Tibial nerve (tissue), 4 donors: ENCODE measurements at places on chromosomes 7 and 10. TPM values are rescaled to one million over a fixed set of nuclear protein-coding genes. Genes with fewer than 3 reads are reported as not detected.

Gene GOLGA7B
- 6.3 TPM for total RNA-seq

DNA sequence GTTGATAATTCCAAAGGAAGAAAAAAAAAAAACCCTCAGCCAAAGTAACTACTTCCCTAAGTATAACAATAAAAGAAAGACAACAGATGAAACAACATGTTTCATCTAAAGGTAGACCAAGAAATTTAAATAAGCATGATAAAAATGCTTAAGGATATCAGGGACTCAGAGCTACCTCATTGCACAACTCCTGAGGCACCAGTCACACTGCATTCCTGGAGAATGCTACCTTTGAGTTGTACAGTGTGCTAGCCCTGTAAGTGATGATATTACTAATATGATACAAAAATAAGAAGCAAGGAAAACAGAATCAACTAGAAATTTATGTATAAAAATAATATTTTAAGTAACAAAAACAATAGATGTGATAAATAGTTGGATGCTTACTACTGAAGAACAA is 29.5 kb upstream of the C7orf33 start:
- DNase-seq = no peak

DNA sequence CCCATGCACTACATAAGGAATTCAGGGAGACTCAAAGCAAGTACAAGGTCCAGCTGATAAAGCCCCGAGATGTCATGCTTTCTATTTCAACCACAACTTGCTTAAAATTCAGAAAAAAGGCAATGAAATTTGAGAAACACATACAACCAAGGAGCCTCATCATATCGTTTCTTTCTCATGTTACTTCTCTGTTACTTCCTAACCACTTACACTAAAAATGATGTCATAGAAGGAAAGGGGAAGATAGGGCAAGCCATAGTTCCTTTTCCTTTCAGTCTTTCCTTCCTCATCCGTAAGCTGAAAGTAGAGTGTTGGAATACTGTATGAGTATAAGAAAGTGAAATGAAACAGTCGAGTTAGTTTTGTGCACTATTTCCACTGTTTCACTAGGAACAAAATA is 27.9 kb upstream of the CDK14 start:
- no peak for DNase-seq

Gene RNF148
- 0.87 TPM for total RNA-seq

Gene ST8SIA6
- total RNA-seq = 2.8 TPM

DNA sequence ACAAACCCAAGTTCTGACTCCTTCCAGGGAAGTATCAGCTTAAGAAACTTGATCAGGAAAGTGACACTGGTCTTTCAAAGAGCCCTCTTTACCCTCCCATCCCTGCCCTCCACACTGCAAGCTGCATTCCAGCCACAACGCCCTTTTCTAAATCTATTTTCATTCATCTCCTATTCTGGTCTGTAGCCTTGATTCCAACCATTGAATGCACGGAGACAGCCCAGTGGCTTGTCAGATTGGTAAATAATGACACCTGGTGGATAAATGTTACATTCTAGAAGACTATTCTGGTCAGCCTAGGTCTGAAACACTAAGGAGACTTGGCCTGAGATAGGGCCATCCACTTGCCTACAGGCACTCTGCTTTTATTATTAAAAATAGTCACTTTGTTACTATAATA is 20.9 kb downstream of the MORN4 start:
- DNase-seq = peak; percentile 17

Gene CCDC71L
- 21.4 TPM for total RNA-seq

DNA sequence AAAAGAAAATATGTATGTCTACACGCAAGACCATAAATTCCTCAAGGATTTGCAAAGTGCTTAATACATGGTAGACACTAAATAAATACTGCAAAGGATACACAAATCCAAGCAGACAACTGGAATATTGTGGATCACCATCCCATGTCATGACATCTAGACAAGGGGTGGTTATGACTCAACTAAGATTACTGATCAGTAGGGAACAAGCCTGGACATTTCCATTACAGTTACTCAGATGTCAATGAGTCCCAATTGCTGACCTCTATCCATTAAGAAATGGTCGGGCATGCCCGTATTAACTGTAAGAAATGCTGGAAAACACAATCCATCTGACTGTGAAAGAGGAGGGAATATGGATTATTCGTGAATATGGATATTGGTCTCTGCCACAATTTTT is 27.6 kb upstream of the RUFY2 start:
- no peak for DNase-seq

DNA sequence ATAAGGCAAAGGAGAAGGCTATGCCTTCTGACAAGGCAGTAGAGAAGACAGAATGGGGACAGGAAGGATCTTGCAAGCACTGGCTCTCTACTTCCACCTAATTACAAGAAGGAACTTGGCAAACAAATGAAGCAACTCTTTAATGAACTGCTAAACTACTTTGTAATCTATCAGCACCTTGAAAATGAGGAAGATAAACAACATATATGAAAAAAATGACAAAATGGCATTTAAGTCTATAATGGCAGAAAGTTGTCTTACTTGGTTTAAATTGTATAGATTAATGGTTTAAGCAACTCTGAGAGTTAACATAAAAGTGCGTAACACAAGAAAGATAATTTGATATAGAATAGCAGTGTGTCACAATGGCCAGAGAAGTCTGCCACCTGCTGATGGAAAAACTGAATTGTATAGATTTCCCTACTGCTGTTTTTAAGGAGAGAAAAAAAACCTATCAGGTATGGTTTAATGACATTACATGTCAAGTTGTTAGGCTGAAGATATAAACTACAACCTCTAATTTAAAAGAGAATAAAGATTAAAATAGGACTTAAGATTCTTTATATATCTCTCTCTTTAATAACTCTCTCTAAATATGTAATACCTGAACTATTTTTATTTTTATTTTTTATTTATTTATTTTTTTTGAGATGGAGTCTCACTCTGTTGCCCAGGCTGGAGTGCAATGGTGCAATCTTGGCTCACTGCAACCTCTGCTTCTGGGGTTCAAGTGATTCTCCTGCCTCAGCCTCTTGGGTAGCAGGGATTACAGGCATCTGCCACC is 11.8 kb downstream of the NT5C3A start:
- no peak for DNase-seq

- DNase-seq = no peak
Observed at GRCh38 chr10:132618158-132618919, 80.8 kb downstream of the INPP5A start.

Gene CLDN3
- not detected for total RNA-seq

Gene HDAC9
- 48.4 TPM for total RNA-seq

Gene PPP1R9A
- total RNA-seq = 37.6 TPM

DNA sequence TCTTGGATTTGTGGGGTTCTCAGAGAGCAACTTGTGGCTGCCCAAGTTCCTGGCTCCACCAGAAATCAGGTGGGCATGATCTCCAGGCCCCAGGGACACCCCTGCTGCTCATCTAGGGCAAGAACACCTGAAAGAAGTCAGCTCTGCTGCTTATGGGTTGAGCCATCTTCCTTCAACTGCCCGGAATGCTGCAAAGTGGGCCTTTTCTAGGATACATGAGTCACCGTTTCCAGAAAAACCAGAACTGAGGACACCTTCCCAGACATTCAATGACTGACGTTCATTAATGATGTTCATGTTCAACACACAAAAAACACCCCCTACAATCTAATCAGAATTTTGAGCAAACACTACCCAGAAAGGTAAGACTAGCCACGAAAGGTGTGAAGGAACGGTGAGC is 98.0 kb downstream of the MAD1L1 start:
- DNase-seq = no peak

- DNase-seq = no peak
Observed at GRCh38 chr10:79447911-79448731, 2.7 kb upstream of the ZCCHC24 start.

GRCh38 chr10:60705376-60705775 is 72.9 kb upstream of the CDK1 start:
- DNase-seq = no peak

Gene FFAR4
- 1.0 TPM for total RNA-seq

GRCh38 chr10:89390476-89391225 is 1.8 kb upstream of the IFIT1 start:
- no peak for DNase-seq

GRCh38 chr7:123569352-123570010 is 11.9 kb upstream of the NDUFA5 start:
- DNase-seq = no peak

Gene CYP2C19
- total RNA-seq = not detected

DNA sequence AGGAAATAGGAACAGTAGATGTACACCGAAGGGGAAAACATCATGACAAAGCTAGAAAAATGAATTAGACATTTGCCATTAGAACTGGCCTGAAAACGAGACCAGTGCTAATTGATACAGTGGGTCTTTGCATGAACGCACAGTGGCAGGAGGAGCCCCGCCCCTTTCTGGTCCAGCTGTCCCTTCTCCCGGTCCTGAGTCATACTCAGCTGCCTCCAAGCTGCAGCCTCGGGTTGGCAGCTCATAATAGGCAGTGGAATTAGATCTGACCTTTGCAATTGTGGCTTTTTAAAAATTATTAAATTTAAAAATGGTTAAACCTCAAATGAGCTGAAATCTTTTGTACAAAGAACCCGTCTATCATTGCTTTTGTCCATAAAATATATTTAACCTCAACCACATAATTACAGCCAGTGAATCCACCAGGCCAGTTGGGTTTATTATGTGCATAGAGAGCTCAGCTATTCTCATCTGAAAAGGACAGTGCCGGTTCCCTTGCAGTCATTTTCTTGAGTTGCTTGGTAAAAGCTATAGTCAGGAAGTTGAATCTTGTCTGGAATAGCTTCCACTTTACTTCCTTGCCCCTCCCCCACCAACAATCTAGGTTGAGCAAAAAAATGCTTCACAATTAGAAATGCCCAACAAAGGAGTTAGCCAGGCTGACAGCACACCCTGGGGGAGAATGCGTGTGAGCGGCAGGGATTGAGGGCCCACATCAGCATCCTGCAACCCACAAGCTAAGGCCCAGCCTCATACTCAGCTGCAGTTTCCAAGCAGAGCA is 147.1 kb downstream of the BUB3 start:
- DNase-seq = no peak

Gene CLRN3
- total RNA-seq = not detected

DNA sequence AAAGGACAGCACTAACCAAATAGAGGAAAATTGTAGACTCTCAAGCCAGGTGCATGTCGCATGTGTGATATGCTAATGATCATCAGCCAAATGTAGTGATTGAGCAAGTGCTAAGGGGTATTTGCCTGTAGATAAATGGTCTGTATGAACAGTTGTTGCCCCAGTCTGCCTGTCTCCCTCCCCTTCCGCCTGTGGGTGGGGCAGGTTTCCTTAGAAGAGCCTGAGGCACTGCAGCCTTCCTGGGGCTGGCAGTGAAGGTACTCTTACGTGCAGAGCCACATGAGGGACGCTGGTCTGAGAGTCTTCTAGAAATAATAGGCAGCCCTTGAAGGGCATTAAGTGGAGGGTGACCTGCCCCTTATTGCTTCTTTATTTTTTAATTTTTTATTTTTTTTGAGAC is 152.1 kb downstream of the SNX10 start:
- no peak for DNase-seq

GRCh38 chr7:65325793-65326432 is 47.7 kb upstream of the ZNF92 start:
- DNase-seq = no peak

Gene ADARB2
- total RNA-seq = 21.2 TPM

Gene KLF14
- total RNA-seq = 1.5 TPM

DNA sequence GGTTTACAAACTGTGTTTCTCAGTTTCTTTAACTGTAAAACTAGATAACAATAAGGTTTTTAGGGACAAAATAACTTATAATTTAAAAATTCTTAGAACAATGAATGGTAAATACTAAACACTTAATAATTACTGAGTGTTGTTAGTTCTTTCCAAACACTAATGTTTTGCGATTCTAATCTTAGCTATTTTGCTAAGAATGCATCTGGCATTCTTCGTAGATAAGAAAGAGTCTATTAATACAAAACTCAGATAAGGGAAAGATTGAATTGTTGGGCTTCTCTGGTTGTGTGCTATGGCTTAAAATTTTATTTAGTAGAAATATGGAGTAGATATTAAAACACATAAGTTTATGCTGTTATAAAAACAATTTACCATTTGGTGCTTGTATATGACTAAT is 45.4 kb downstream of the TMEM229A start:
- no peak for DNase-seq

DNA sequence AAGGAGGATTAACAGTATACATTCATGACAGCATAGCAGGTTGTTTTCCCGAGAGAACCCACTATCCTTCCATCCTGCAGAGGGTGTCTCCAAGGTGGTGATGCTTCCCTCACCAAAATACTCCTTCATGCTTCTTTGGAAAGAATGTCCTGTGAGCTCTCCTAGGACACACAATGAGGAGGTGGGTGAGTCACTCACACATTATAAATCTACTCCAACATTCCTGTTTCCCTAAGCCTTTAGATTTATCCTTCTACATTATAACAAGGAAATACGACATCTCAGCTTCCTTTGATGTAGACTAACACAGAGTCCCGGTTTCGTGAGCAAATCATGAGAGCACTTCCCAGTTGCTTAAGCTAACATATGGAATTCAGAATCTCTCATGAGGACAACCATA is 689.7 kb upstream of the CELF2 start:
- no peak for DNase-seq

- DNase-seq = no peak
Observed at GRCh38 chr10:76998451-76998850, 639.2 kb downstream of the KCNMA1 start.

DNA sequence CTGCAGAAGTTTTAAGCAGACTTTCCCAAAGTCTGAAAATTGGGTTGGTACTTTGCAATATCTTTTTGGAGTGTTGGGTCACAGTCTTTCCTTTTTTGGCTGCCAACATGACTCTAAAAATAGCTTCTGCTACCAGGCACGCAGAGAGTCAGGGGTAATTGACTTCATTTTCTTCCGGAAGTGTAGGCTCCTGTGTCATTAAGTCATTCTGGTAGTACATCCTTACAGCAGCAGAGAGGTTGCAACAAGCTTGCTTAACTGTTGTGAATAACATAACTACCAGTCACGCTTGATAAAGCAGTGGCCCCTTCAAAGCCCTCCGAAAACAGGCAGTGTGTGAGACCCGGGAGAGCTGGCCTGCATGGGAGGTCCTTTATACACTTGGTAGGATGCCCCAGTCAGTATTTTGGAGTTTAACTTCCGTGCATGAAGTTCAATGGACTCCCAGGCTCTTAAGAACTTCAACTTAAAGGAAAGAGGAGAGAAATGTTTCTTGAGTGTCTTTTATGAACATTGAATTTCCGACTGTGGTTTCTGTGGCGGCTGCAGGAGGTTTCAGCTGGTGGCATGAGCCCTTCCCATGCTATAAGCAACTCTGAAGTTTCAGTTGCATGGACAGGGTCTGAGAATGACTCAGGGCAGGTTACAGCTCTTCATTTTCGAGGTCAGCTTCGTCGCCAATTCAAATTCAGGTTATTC is 310.7 kb downstream of the GALNT17 start:
- no peak for DNase-seq

Gene ANKRD30A
- 0.22 TPM for total RNA-seq

- no peak for DNase-seq
Observed at GRCh38 chr10:110413903-110414547, 83.7 kb upstream of the DUSP5 start.
